ENCODE measurements at places on chromosomes 2 and 18.
A peak's percentile ranks its signal among the peaks of the same experiment; 100 is the strongest.

DNA sequence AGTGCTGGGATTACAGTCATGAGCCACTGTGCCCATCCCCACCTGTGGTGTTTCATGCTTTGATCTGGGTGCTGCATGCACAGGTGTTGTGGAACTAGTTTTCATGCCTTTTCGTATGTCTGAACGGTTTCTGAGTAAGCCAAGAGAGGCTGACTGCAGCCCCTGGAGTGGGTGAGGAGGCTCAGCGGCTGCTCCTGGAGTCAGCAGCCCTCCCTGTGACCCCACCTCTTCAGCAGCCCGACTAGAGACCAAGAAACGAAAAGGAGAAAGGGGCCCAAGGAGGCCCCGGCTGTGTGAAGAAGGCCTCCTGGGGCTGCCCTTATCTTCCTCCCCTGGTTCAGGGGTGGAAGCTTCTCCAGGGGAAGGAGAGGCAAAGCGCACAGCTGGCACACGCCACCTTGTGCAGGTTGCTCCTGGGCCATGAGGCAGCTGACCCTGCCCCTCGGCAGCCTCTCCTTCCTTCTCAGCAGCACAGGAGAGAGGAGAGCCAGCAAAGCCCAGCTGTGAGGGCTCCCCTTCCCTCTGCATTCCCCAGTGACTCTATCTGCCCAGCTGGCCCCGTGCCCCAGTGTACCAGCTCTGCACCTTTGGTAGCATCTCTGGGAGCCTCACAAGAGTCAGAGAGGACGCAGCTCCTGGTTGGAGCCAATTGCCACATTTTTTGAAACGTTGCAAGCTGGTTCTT is 182.5 kb upstream of the HS6ST1 start:
- no peak for DNase-seq

GRCh38 chr2:19902216-19902740 is 495 bp upstream of the TTC32 start:
- peak; percentile 2 for DNase-seq

DNA sequence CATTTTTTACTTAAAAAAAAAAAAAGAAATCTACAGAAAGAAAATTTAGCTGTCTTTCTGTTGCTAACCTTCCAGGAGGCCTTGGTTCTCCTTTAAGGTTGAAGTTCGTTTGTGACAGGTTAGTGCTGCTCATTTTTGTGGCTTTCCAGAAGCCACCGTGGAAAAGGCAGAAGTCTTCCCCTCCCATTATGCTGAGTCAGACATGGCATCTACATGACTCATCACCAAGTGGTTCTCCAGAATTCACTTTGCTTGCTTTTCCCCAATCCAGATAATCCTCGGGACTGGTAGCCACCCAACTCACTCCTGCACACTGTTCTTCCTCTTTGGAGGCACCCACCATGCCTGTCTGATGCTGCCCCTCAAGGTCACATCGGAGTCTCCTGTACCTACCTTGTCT is 228.7 kb downstream of the PIK3C3 start:
- no peak for DNase-seq

- no peak for DNase-seq
Observed at GRCh38 chr2:224944707-224945547, 97.3 kb downstream of the DOCK10 start.

DNA sequence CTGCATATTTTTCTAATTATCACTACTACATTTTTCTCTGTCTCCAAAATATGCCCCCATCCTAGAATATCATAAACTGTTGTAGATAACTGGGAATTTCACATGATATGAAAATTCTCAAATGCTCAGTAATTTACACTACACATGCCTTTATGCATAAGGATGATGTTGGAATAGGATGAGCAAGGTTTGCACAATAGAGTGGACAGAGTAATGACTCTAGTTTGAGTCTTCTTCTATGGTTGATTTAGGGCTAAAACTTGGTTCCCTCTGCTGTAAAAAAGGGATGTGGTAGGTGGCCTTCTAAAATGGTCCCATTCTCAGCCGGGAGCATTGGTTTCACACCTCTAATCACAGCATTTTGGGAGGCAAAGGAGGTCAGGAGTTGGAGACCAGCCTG is 129.9 kb downstream of the BCL11A start:
- no peak for DNase-seq

DNA sequence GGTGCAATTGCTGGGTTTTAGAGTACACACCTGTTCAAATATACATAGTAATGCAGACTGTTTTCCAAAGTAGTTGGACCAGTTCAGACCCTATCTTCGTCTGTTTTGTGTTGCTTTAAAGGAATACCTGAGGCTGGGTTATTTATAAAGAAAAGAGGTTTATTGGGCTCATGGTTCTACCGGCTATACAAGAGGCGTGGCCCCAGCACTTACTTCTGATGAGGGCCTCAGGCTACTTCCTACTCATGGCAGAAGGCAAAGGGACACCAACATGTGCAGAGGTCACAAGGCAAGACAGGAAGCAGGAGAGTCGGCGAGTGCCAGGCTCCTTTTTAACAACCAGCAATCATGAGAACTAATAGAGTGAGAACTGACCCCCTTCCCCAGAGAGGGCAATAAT is 21.9 kb upstream of the EMILIN2 start:
- DNase-seq: no peak

DNA sequence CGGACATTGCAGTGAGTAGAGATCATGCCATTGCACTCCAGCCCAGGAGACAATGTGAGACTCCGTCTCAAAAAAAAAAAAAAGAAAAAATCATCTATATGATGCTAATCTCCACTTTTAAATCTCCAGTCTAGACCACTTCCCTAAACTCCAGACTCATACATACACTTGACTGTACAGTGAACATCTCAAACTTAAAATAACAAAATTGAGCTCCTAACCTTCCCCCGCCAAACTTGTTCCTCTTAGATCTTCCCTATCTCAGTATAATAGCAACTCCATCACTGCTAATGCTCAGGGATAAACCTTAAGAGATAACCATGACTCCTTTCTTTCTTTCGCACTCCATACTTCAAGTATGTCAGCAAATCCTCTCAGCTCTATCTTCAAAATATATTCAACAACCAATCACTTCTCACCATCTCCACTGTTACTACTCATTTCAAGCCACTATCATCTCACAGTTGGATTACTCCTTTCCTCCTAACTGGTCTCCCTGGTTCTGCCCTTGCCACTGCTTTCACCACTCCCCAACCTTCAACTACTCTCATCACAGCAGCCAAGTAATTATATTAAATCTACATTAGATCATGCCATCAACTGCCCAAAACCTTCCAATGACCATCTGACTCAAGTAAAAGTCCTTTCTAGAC is 12.0 kb downstream of the MEMO1 start:
- no peak for DNase-seq

DNA sequence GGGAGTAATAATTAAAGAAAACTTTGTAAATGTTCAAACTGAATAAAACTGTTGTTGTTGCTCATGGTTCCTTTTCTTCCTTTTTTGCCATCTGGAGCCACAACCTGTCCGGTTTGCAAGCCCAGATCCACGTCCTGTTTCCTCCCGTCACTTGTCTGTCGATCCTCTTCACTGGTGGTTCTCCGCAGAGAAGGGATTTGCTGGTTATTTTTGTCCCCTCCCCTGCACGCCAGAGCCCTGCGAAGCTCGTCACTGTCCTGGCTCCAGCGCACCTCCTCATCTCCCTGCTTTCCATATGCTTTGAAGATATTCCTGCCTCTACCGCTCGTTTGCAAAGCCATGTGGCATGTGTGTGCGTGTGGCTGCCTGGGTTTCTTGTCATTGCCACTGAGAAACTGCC is 461.4 kb downstream of the RNF144A start:
- DNase-seq: no peak

DNA sequence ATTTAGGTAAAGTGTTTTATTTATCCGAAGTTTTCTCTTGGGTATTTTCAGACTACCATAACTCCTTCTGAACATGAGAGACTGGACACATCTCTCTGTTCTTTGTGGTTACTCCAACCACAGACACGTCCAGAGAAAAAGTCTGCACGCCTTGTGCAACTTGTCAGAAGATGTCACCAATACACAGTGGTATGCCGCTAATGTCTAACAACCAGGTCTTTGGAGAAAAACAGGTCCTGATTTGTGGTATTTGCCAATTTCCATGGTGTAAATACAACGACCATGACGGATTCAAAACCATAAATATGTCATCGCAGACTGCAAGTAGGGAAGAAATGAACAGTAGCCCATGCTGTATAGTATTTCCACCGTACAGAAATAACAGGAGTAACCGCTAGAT is 620.6 kb upstream of the ID2 start:
- no peak for DNase-seq

DNA sequence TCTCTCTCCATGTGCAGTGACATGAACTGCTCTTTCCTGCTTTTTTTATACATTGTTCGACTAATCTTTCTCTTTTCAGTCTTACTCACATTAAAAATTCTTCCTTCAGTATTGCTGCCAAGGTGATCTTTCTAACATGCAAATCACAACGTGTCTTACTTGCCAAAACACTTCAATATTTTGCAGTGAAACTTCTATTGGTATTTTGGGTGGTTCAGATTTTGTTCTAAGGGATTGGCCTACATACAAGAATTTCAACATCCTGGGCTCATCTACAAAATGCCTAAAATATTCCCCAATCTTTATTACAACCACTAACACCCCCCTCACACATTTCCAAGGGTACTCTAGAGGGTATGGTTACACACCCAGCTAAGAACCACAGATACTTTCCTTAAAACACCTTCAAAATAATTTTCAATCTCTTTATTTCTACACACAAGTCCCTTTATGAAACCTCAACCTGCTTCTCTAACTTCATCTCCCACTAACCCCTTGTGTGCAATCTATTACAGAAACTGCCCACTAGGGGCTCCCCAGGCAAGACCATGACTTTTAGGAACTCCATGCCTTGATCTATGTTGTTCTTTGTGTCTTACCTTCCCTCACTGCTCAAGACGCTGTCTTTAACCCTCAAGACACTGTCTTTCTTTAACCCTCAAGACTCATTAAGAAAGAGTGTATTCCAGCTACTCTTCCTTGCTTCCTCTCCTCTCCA is 50.9 kb downstream of the COL3A1 start:
- DNase-seq: no peak

GRCh38 chr18:23643815-23644490 is 18.8 kb downstream of the ANKRD29 start:
- DNase-seq: no peak

GRCh38 chr2:25000503-25001324 is 29.0 kb upstream of the DNAJC27 start:
- no peak for DNase-seq

- no peak for DNase-seq
Observed at GRCh38 chr2:120221616-120222015, 1.6 kb downstream of the TMEM185B start.

GRCh38 chr2:16293398-16293797 is 353.0 kb downstream of the MYCN start:
- no peak for DNase-seq

DNA sequence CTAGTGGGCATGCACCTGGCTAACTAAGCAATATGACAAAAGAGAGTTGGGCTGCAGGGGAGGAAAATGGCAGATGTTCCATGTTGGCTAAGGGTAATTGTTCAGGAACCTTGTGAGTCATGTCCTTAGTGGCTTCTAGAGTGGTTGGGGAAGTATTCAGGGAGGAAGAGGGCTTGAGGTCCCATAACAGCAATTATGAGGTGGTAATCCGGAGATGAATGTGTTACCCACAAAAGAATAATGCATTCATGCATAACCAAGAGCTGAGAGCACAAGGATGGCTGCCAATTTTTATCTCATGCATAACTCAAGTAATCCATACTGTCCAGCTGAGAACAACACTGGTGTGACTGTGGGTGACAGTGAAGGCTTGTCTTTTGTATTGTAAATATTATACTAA is 42.9 kb downstream of the TMEFF2 start:
- DNase-seq: no peak

GRCh38 chr2:236012155-236012554 is 156.0 kb downstream of the GBX2 start:
- DNase-seq: no peak

DNA sequence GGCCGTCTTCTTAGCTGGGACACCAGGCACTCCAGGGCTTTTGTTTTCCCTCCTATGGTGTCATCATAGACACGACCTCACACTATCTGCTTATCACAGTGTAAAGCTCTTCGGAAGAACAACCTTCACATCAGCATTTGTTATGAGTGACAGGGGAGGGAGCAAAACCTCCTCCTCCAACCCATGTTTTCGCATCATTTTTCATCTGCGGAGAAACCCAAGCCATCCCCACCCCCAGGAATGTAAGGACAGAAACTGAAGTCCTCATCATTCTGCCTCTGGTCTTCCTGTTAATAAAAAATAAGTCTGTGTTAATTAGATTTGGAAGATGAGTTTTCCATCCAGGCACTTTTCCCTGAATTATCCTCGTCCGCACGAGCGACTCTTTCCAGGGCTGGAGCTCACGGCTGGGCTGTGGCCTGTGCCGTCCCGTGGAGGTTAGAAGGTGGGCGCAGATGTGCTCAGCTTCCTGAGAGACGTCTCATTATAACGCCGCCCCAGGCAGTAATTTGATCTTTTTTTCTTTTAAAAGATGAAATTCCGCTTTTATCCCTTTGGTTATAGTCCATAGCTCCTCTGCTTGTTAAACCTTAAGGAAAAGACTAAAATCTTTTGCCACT is 101.6 kb upstream of the TMEM18 start:
- no peak for DNase-seq

DNA sequence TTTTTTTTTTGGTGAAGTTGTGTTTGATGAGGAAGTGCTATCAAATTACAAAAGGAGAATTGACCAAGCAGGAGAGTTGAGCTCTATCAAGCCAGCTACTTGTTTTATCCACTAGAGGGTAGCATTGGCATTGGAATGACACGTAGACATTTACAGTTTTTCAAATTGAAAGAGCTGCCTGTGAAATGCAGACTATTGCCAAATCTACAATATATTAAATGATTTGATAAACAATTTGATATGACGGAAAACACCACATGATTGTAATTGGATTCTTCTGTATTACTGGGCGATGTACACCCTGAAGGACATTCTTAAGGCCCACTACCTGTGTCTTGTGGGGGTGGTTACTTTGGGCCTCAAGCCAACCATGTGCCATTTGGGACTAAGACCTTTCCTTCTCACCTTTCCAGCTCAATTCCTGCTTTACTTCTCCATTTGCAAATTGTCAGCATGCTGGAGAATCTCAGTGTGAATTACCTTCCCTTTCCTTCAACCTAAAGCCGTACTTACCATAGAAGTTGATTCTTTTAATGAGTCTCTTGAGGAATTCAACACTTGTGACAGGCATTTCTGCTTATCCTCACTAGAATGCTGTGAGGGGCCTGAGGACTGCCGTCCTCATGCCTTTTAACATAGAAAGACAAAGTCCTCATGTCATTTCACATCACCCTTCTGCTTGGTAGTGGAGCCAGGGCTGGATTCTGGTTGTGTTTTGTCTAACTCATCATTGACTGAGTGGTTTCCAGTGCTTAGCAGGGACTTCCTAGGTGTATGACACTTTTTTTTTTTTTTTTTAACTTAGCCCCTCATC is 134.8 kb upstream of the THUMPD2 start:
- peak; percentile 10 for DNase-seq

GRCh38 chr2:225737556-225737955 is 338.0 kb downstream of the NYAP2 start:
- DNase-seq: no peak

DNA sequence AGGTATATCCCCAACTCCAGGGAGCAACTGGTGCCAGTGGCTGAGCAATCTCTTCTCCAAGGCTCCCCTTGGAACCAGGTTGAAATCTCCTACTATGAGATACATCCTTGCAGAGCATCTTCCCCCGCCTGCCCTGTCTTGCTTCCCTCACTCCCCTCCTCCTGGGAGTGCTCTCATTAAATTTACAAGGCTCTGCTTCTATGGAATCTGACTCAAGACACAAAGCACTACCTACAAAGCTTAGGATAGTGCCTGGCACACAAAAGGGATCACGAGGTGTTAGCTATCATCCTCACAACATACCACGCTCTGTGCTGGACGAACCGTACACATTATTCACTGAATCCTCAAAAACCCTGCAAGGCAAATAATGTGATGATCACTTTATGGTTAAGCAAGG is 121.6 kb downstream of the GALNT14 start:
- DNase-seq: no peak

GRCh38 chr18:42176599-42176998 is 221.6 kb downstream of the PIK3C3 start:
- DNase-seq: no peak

Measured in naive thymus-derived CD4-positive, alpha-beta T cell (primary cell).